ENCODE measurements at places on chromosomes 11 and 22.
A peak's percentile ranks its signal among the peaks of the same experiment; 100 is the strongest.

GRCh38 chr11:18700375-18700774 is 1.8 kb downstream of the TMEM86A start:
- DNase-seq = no peak

DNA sequence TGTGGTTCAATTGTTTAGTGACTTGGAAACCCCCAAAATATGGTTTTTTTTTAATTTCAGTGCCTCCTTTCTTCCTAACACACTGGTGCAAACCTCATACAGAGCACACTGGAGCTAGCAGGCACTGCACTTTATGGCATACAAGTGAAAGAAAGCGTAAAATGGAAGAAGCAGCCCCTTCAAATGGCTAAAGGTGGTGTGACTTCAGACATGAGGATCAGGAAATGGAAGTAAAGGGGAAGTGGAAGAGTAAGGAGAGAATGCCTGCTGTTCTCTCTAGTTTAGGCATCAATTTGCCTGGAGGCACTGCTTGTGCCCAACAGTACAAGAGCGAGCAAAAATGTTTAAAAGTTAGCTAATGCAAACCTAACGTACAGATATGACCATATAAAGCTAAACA is 5.7 kb downstream of the RSF1 start:
- DNase-seq = no peak

DNA sequence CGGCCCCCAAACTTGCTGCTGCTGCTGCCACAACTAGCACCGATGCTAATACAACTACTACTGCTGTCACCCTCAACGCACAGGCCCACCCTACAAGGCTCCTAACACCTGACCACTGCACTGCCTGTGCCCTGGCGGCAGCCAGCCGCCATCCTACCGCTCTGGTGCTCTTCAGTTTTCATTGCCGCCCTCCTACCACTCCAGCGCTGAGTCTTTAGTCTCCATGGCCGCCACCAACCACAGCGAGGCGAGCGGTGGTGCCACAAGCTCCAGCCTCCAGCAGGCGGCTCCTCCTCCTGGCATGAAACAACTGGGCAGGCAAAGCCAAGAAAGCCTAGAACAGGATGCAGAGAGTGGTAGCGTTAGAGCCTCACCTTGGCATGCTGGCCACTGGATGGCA is 5.0 kb upstream of the RFPL3 start:
- DNase-seq = no peak

- no peak for DNase-seq
These were observed 26.6 kb downstream of the RELT start for GRCh38 chr11:73402834-73403185.

- DNase-seq = peak; percentile 41
These were observed 31.8 kb downstream of the FAM118A start for GRCh38 chr22:45341498-45341897.

- DNase-seq = no peak
These were observed 7.6 kb upstream of the PHOX2A start for GRCh38 chr11:72251614-72252013.

DNA sequence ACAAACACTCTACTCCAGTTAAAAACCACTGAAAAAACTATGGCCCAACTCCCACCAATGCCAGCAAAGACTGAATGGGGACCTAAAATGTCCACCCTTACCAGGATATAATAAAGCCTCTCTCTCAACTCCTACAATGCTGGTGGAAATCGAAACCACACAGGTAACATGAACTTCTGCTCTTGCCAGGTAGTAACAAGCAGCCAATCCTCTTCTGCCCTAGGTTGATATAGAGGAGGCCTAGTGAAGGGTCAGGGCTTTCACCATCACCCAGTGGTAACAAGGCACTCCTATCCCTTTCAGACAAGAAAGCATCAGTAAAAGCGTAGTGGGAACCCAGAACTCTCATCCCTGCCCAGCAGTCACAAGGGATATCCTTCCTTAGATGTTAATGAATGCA is 22.6 kb downstream of the DCUN1D5 start:
- no peak for DNase-seq

DNA sequence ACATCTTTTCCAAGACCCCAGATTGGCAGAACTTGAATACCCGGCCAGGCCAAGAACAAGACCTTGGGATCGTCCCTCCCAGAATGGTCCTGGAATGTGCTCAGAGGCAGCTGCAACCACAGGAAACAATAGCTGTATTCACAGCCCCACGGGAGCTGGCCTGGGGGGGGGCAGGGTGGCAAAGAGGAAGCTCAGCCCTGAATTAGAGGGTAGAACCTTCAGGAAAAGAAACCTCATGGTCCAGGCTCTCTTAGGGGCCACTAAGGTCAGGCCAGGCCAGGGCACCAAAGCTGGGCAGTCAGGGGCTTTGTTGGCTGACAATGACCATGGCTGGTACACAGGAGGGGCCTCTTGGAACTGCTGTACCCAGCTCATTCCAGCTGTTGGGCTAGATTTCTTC is 17.3 kb downstream of the RPL27A start:
- no peak for DNase-seq

GRCh38 chr22:30884211-30885000 is 84.2 kb downstream of the MORC2 start:
- no peak for DNase-seq

GRCh38 chr22:41777749-41778425 is 22.6 kb upstream of the CCDC134 start:
- no peak for DNase-seq

DNA sequence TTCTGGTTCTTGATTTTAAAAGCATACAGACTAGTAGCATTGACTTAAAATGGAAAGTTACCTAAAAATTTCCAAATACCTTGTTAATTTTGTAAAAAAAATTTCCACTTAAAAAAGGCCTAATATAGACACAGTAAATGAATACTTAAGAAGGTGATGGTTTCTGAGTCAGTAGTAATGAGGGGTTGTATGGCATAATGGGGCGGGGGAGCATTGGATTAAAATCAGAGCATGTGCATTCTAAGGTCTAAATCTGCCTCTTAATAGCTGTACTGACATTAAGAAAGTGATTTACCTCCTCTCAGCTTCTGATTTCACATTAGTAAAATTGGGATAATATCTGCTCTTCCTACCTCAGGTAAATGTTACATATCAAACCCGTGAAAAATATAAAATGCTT is 446.5 kb downstream of the AASDHPPT start:
- DNase-seq = no peak

GRCh38 chr11:130486391-130486836 is 38.0 kb downstream of the ADAMTS15 start:
- DNase-seq = no peak

DNA sequence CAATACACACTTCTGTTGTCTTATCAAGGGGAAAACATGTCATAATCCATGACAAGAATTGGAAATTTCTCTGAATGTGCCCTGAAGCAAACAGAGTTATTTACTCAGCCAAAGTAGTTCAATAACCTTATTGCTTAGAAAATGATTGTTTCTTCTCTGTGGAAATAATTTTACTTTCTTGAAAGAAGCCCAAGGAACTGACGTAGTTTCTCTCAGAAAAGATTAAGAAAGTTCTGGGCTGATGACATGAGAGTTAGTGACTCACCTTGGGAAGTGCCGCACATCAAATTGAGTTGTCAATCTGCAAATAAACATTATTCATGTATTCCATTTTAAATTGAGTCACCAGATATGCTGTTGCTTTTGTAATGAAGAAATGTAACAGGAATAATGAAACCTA is 418.6 kb upstream of the LRRC4C start:
- no peak for DNase-seq

DNA sequence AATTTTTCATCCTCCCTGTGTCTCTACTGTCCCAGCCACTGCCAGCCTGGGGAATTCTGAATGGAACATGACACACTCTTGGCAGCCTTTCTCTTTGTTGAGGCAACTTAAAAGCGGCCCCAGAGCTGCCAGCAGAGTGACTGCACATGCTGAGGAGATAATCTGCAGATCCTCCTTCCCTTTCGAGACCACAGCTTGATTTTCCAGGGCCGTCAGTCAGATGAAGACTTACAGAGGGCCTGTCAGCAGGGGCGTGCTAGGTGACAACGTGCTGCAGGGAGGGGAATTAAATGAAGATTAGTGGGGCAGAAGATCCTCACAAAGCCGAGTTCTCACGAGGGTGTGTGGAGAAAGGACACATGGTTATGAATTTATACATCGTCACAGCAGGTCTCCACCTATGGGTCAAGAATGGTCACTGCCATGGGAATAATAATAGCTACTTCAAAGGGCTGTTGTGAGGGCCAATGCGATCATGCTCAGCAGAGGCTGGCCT is 193.5 kb upstream of the PITPNB start:
- no peak for DNase-seq

- no peak for DNase-seq
These were observed 466.5 kb downstream of the FAM181B start for GRCh38 chr11:82267186-82267585.

DNA sequence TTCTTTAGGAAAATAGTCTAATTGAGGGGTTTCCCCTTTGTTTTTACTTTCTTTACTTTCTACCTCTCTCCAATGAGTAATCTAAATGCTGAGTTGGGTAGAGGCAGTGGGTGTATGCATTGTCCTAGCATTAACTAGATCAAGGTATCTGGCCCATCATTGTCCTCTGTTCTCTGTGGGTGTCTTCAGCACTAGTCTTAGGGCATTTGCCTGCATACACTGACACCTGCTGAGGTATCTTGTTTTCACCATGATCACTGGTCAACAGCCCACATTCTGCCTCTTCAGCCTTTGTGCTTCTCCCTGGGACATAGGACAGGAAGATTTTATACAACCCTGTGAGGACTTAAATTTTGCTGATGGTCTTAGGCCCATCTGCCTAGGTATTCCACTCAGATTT is 371.1 kb downstream of the RAB38 start:
- DNase-seq = no peak

DNA sequence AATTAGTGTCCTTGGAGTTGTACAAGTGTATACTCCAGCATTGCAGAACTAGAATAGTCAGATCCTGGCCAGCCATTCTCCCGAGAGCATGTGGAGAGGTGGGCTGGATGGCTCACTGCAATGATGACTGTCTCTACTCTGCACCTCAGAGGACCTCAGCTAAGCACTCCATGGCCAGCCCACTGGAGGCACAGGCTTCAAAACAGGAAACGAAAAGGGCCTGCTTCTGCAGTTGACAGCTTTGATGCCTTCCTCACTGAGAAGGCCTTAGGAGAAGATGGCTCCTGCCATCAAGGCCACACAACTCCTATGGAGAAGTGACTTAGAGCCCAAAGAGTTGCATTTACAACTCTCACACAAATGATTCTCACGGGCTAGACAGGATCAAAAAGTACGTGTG is 9.1 kb downstream of the POLD4 start:
- no peak for DNase-seq

GRCh38 chr22:46107089-46107664 is 43.1 kb upstream of the PPARA start:
- DNase-seq = no peak

- DNase-seq = no peak
These were observed 28.4 kb downstream of the TRPC6 start for GRCh38 chr11:101555366-101555765.

DNA sequence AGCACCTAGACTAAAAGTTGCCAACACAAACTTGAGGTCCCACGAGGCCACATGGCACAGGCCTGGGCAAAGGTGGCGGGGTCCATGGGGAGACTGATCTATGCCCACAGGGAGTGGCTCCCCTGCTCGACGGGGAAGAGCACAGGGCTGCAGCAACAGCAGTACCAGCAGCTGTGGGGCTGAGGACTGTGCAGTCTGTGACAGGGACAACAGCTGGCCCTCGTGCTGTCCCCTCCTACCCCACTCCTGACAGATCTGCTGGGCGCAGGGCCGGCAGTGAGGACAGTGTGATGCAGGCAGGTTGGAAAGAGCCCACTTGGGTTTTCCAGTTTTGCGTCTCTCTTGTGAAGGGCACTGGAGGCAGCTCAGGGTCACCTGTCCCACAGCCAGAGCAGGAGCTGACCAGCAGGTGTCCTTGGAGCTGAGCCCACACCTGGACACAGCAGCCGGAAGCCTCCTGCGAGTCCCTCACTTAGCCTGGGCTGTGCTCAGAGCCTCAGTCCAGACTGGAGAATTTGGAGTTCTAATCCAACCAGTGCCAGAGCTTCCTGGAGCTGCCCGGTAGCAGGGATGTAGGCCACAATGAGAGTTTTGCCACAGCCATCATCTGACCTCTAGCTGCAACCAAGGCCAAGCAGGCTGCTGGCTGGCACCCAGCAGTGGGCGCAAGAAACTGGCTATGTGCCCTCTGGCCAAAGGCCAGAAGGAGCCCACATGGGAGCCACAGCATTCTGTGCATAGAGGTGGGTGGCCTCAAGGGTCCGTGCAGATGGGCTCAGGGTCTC is 3.6 kb upstream of the GAS2L1 start:
- DNase-seq = no peak

DNA sequence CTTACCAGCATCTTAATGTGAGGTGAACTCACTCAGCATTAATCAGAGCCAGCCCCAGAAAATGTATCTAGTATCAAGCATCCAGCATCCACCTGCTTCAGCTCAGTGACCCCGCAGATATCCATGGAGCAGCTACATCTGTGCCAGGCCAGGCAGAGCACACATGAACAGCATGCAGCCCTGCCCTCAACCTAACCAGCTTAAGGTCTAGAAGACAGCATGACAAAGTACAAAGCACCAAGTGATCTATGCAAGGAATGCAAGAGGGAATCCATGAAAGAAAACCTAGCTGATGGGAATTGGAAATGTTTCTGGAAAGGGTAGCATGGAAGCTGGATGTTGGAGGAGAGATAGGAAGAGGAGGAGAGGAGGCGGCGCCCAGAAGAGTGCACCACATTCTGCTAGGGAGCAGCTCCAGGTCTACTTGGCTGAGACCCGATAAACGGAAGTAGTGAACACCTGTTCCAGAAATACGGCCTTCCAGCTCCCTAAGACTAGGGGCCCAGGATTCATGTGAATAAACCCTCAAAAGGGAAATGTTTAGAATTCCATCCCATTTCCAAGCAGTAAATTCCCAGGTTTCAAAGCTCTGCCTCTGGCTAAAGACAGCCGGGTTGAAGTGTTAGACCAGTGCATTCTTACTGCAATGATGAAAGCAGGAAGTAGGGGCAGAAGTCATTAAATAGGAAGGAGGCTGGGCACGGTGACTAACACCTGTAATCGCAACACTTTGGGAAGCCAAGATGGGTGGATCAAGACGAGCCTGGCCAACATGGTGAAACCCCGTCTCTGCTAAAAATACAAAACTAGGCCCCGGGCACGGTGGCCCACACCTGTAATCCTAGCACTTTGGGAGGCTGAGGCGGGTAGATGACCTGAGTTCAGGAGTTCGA is 23.5 kb upstream of the L3MBTL2 start:
- DNase-seq = no peak

- no peak for DNase-seq
These were observed 23.1 kb downstream of the BDNF start for GRCh38 chr11:27677108-27677507.

DNA sequence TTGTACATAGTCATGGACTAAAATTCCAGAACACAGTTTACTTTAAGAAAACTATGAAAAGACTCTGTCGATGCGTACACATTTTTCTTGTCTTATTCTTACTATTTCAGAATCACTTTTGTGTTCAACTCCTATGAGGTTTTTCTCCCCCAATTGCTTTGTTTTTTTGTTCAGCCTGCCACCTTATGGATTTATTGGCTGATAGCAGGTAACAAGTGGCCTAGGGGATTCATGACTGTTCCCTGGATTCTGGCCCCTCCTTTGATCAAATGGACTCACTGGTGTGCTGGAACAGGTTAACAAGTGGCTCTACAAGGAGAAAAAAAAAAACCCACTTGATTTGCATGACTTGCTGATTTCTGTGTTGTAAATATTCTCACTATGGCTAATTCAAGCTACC is 10.6 kb downstream of the MMP20 start:
- DNase-seq = no peak

Data from stimulated activated naive CD4-positive, alpha-beta T cell (primary cell).